Activated CD4-positive, alpha-beta T cell treated with anti-CD3 and anti-CD28 coated beads, Interleukin-2, amount 10 ng/mL, durations not matched to agents 24 days and 14 days (primary cell): ENCODE measurements at places on chromosomes 6 and 20. TPM values are rescaled to one million over a fixed set of nuclear protein-coding genes. Genes with fewer than 3 reads are reported as not detected.

Gene ZBTB24
- 18.9 and 19.6 TPM in 2 replicates for total RNA-seq

Gene EDN1
- total RNA-seq, result 0.26 TPM in 1 of 2 replicates, not detected in the other

Gene IP6K3
- not detected in 2 replicates for total RNA-seq

- no peak for DNase-seq
- no peak overlapping the region for H3K4me3 ChIP-seq
- no peaks in the 10 kb centered on the region for H3K27me3 ChIP-seq
- peaks cover 74% of the 10 kb centered on the region for H3K36me3 ChIP-seq
- H3K27ac ChIP-seq, result no peak overlapping the region
- no peaks in the 10 kb centered on the region for H3K4me1 ChIP-seq
Measured at GRCh38 chr6:89660981-89661380, 22.4 kb upstream of the LYRM2 start.

DNA sequence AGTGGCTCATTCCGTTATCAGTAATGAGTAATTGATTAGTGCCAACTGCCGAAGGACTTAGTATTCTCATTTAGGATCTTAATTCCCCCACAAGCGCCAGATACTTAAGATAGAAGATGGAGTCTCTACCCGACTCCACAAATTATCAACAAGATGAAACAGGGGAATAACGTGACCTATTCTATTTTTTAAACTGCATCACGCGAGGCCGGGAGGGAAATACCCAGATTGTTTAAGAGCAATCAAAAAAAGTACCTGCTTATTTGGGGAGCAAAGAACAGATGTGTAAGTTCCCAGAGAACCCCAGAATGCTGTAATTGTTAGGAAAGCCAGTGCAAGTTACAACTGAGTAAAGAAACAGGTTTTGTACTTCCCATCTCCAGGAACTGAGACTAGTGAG is 1.1 kb upstream of the MAP3K5 start:
- H3K4me1 ChIP-seq, result peaks cover 19% of the 10 kb centered on the region
- no peak for DNase-seq
- H3K4me3 ChIP-seq, result peak overlapping the region; percentile 84
- H3K27ac ChIP-seq, result peak overlapping the region; percentile 96

- H3K4me3 ChIP-seq, result peak overlapping the region; percentile 43
- no peaks in the 10 kb centered on the region for H3K27me3 ChIP-seq
- H3K27ac ChIP-seq, result peak overlapping the region; percentile 88
- peak; percentile 90 for DNase-seq
- H3K36me3 ChIP-seq, result peaks cover 5% of the 10 kb centered on the region
Measured at GRCh38 chr6:134240665-134241431, 77.1 kb downstream of the SGK1 start.

DNA sequence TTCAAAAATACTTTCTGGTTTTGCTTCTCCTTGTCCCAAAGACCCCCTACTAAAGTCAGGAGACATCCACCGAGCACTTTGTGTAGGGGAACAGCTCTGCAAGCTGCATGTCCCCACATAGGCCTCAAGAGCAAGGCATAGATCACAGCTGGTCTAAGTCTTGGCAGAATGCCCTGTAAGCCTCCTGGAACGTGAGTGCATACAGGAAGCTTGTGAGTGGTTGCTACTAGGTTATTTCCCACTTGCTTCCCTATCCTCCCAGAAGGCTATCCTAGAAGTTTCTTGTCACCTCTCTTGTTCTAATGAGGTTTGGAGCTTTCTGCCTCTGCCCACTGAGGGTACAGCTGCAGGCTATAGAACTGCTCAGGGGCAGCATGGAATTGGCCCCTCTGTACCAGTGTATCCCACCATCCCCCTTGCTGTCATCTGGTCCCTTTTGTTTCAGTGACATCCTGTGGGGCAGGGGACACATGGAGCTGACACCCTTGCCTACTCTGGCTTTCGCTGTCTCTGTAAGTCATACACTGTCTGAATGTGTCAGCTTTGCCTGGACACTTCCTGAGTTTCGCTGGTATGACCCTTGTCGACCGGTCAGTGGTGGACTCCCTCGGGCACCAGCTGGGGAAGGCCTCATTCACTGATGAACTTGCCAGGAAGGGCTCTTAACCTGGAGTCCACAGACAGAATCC is 35.6 kb upstream of the KCNK16 start:
- H3K4me1 ChIP-seq, result peaks cover 3% of the 10 kb centered on the region
- no peaks in the 10 kb centered on the region for H3K36me3 ChIP-seq
- no peaks in the 10 kb centered on the region for H3K27me3 ChIP-seq
- H3K4me3 ChIP-seq, result no peak overlapping the region
- DNase-seq, result no peak

DNA sequence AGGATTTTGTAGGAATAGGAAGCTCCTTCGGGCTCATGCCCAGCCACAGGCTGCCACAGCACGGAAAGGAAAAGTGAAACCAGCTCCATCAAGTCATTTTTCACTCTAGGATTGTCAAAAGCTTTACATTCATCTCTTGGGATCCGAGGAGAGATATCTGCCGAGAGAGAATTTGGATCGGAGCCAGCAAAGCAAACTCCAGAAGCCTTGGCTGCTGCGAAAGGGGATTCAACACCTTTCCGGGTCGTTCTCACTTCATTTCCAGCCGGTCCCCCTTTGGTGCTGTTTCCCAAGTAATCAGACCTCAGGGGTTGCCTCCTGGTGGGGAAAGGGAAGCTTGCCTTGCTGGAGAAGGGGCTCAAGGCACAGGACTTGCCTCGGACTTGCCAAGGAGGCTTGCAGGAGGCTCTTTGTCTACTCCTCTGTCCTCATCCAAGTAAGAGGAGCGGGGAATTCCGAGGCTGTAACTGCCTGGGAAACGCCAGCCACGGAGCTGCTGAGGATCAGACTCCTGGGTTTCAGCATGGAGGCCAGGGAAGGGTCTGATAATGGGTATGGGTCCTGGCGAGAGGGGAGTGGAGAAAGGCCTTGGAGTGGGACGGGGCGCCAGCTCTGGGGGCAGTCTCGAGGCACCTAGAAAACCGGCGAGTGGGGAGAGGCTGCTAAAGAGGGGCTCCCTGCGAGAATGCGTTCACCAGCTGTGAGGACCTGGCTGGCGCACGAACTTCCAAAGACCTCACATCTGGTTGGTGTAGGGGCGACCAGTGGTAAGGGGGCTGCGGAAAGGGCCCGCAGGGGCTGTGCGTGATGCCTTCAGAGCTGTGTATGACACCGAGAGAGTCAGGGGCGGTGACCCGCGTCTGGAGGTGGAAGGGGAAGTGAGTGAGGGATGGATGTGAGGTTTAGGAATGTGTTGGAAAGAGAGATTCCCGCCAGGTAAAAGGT is 702 bp downstream of the ETV7 start:
- peaks cover 8% of the 10 kb centered on the region for H3K36me3 ChIP-seq
- peaks cover 31% of the 10 kb centered on the region for H3K27me3 ChIP-seq
- peak overlapping the region; percentile 91 for H3K4me3 ChIP-seq
- peak; percentile 68 for DNase-seq

DNA sequence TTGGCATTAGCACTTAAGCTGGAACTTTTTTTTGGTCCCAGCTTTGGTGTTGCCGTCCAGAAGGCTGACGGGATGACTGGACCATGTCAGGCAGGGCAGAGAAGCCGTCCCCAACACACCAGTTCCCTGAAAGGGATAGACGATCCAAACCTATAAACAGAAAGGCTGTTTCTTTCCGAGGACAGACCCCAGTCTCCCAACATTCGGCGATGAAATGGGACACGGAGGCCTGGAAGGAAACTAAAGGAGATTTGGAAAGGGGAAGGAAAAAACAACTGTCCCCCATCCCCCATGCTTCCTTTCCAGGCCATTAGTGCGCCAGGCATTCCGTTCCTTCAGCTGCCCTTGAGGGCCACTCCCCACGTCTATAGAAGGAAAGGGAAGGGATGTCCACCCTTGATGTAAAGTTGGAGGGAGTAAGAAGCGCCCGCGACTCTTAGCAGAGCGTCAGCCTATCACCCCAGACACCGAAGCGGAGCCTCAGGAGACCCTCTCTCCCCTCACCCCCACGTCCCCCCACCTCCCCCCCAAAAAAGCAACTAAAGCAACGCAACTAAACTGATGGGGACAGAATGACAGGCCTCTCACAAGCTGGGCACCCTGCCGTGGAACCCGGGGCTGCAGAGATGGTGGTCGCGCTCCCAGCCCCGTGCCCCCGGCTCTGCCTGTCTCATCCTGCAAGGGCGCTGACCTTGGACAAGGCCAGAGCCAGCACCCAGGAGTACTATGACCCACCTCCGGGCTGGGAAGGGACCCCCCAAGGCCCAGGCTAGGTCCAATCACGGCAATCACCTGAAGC is 638 bp downstream of the BLCAP start:
- peaks cover 42% of the 10 kb centered on the region for H3K4me1 ChIP-seq
- H3K4me3 ChIP-seq, result peak overlapping the region; percentile 92
- DNase-seq, result peak; percentile 63
- peak overlapping the region; percentile 100 for H3K27ac ChIP-seq

DNA sequence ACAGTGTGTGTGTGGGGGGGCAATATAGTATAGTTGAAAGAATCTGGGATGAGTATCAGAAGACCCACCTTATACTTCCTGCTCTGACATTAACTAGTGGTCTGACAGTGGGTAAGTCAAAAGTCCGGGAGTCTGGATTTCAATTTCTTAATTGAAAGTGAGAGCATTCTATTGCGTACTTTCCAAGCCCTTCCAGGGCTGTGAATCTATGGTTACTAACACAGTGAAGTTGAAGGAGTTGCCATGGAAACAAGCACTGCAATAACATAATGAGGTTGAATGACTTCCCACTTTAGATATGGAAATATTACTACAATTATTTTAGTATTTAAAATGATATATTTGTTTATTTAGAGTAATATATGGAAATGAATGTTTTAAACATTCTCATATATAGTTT is 80.2 kb downstream of the MLIP start:
- no peaks in the 10 kb centered on the region for H3K4me1 ChIP-seq
- no peaks in the 10 kb centered on the region for H3K27me3 ChIP-seq
- no peak for DNase-seq
- no peak overlapping the region for H3K27ac ChIP-seq
